ENCODE measurements at places on chromosomes 4 and X.
A peak's percentile ranks its signal among the peaks of the same experiment; 100 is the strongest.

- H3K36me3 ChIP-seq: no peaks in the 10 kb centered on the region
- peaks cover 3% of the 10 kb centered on the region for H3K27me3 ChIP-seq
- no peaks in the 10 kb centered on the region for H3K4me1 ChIP-seq
- no peak overlapping the region for H3K4me3 ChIP-seq
These were observed 36.6 kb downstream of the ADRA2C start for GRCh38 chr4:3802571-3803474.

DNA sequence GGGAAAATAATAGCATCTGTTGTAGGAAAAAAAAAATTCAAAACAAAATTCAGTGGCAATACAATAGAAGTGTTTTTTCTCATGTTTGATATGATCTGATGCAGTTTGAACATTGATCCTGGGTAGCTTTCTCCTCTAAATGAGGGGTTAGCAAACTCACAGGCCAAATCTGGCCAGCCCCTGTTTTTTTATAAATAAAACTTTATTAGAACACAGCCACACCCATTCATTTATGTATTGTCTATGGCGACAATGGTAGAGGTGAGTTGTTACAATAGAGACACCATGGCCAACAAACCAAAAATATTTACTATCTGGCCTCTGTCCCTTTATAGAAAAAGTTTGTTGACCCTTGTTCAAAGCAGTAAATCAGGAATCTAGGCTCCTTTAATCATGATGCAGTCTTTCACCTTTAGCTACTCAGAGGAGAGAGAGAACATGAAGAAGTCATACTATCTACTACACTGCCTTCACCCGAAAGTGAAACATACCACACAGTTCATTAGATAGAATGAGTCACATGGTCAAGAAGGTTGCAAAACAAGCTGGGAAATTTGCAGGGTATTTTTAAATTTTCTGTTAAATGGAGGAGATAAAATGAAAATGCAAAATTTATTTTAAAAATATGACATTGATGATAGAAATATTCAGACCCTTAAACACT, 186.6 kb upstream of the MAOA start:
- peaks cover 3% of the 10 kb centered on the region for H3K4me1 ChIP-seq
- H3K27ac ChIP-seq: no peak overlapping the region
- DNase-seq: no peak
- no peak overlapping the region for H3K4me3 ChIP-seq

- H3K4me3 ChIP-seq: no peak overlapping the region
- DNase-seq: no peak
- H3K27ac ChIP-seq: no peak overlapping the region
- no peaks in the 10 kb centered on the region for H3K36me3 ChIP-seq
- H3K4me1 ChIP-seq: no peaks in the 10 kb centered on the region
These were observed 282.7 kb downstream of the UNC5C start for GRCh38 chr4:95265814-95266740.

- DNase-seq: no peak
- peak overlapping the region; percentile 89 for H3K27ac ChIP-seq
- H3K4me1 ChIP-seq: peaks cover 15% of the 10 kb centered on the region
These were observed 122.8 kb downstream of the DIPK2B start for GRCh38 chrX:45077748-45078424.

DNA sequence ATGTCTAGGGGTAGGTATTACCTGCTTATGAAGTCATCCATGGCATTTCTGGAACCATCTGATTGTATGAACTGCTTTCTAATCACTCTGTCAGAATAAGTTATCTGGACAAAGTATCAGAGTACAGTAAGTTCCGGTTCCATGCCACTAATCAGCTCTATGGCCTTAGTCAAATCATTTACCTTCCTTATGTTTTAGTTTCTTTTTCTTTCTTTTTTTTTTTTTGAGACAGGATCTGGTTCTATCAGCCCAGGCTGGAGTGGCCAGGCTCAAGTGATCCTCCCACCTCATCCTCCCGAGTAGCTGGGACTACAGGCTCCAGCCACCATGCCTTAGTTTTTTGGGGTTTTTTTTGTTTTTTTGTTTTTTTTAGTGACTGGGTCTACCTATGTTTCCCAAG, 11.5 kb downstream of the XIAP start:
- H3K27ac ChIP-seq: no peak overlapping the region
- no peaks in the 10 kb centered on the region for H3K27me3 ChIP-seq
- peaks cover 2% of the 10 kb centered on the region for H3K4me1 ChIP-seq

DNA sequence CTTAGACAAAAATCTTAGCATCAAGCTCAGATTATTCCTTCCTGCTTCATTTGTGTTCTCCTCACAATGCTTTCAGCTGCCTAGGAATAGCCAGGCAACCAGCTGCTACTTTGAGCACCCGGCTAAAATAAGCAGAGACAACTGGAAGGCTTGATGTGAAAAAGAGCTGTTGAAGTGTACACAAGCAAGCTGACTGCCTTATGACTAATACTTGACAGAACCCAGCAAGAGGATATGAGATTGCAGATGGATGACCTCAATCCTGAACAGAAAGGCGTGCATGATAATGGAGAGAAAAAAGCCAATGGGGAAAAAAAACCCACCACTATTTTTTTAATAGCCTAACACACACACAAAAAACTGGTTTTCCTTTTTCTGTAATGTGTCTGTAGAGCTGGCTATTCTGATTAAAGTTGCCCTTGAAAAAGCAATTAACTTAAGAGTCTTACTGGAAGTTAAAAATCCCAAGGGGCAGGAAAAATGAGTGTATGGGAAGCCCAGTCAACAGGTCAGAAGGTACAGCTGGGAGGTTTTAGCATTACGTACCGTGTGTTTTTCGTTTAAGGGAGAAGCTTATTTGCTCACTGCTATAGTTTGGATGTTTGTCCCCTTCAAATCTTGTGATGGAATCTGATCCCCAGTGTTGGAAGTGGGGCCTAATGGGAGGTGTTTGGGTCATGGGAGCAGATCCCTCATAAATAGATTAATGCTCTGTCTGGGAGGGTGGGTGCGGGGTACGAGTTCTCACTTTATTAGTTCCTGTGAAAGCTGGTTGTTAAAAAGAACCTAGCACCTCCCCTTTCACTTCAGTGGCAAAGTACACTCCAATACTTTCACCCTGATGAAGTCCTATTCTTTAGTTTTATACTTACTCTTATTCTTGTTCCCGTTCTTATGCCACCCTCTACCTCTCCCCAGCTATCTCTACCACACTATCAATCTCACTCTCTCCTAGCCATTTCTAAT, 37.1 kb upstream of the HERC6 start:
- no peak for DNase-seq
- no peaks in the 10 kb centered on the region for H3K36me3 ChIP-seq
- no peaks in the 10 kb centered on the region for H3K4me1 ChIP-seq
- H3K4me3 ChIP-seq: no peak overlapping the region

- no peak overlapping the region for H3K27ac ChIP-seq
- peaks cover 12% of the 10 kb centered on the region for H3K4me1 ChIP-seq
- DNase-seq: no peak
- H3K4me3 ChIP-seq: no peak overlapping the region
- H3K36me3 ChIP-seq: no peaks in the 10 kb centered on the region
These were observed 8.8 kb downstream of the DIPK2B start for GRCh38 chrX:45191820-45192409.

DNA sequence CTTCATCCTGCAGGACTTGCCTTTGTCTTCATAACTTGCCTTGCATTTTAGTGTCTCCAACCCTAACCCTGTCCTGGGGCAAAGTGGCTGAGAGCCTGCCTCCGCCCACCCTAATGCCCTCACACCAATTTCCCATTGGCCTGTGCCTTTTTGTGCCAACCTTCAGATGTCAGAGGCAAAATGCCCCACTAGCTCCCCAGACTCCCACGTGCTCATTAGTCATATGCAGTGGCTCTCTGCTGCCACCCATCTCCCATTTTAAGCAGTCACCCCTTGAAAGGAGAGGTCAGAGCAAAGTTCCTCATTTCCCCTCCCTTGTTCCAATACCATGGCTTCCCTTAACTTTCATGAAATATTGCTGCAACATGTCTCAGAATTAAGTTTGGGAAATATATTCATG, 74.8 kb upstream of the PASD1 start:
- no peaks in the 10 kb centered on the region for H3K4me1 ChIP-seq
- H3K27me3 ChIP-seq: no peaks in the 10 kb centered on the region
- DNase-seq: no peak
- H3K27ac ChIP-seq: no peak overlapping the region
- no peaks in the 10 kb centered on the region for H3K36me3 ChIP-seq

- peaks cover 4% of the 10 kb centered on the region for H3K4me1 ChIP-seq
- H3K27me3 ChIP-seq: peaks cover 2% of the 10 kb centered on the region
- H3K36me3 ChIP-seq: no peaks in the 10 kb centered on the region
- H3K27ac ChIP-seq: no peak overlapping the region
- DNase-seq: no peak
These were observed 1577.0 kb upstream of the TENM3 start for GRCh38 chr4:180665994-180666824.

GRCh38 chr4:113610537-113610936, 151.0 kb downstream of the CAMK2D start:
- no peak overlapping the region for H3K4me3 ChIP-seq
- no peak overlapping the region for H3K27ac ChIP-seq
- DNase-seq: no peak

DNA sequence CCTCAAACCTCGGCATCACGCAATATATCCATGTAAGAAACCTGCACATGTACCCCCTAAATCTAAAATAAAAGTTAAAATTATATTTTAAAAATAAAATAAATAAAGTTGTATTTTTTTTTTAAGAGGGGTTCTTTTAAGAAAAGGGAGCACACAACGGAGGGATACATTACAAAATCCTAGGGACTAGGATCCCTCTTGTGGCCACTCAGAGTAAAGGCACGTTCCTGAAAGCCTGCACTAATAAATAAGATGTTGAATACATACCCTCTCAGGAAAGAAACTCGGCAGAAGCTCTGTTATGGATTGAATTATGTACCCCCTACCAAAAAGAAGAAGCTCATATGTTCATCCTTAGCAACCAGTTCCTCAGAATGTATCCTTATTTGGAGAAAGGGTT, 50.9 kb upstream of the PRDX4 start:
- H3K4me1 ChIP-seq: no peaks in the 10 kb centered on the region
- H3K27me3 ChIP-seq: peaks cover 2% of the 10 kb centered on the region
- no peak for DNase-seq
- no peak overlapping the region for H3K4me3 ChIP-seq
- H3K27ac ChIP-seq: no peak overlapping the region
- H3K36me3 ChIP-seq: no peaks in the 10 kb centered on the region

DNA sequence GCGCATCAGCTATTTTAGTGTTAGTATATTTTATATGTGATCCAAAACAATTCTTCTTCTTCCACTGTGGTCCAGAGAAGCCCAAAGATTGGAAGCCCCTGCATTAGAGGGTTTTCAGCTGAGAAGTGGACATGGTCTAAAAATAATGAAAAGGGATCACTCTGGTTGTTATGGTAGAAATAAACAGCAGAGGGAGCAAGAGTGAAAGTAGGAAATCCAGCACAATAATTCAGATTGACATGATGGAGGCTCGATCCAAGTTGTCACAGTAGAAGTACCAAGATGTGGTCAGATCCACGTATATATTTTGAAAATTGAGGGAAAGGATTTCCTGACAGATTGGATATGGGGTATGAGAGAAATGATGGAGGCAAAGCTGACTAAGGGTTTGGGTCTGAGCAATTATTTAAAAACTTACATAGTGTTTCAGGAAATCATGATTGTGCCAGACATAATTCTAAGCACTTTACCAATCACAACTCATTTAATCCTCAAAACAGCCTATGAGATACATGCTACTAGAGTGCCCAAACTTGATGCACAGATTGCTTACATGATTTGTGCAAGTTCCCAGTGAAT, 17.0 kb upstream of the TMEM144 start:
- H3K4me3 ChIP-seq: no peak overlapping the region
- H3K36me3 ChIP-seq: no peaks in the 10 kb centered on the region
- no peak for DNase-seq
- no peak overlapping the region for H3K27ac ChIP-seq
- peaks cover 4% of the 10 kb centered on the region for H3K27me3 ChIP-seq
- peaks cover 1% of the 10 kb centered on the region for H3K4me1 ChIP-seq

GRCh38 chr4:105992641-105993305, 97.5 kb downstream of the NPNT start:
- DNase-seq: no peak
- no peaks in the 10 kb centered on the region for H3K36me3 ChIP-seq
- no peaks in the 10 kb centered on the region for H3K4me1 ChIP-seq
- H3K4me3 ChIP-seq: no peak overlapping the region

- H3K4me1 ChIP-seq: peaks cover 45% of the 10 kb centered on the region
- DNase-seq: peak; percentile 57
- peak overlapping the region; percentile 76 for H3K4me3 ChIP-seq
- no peaks in the 10 kb centered on the region for H3K27me3 ChIP-seq
- H3K36me3 ChIP-seq: peaks cover 12% of the 10 kb centered on the region
These were observed 35.8 kb downstream of the BCOR start for GRCh38 chrX:40061871-40062524.

- H3K4me1 ChIP-seq: no peaks in the 10 kb centered on the region
- H3K4me3 ChIP-seq: no peak overlapping the region
- no peak for DNase-seq
- H3K27ac ChIP-seq: no peak overlapping the region
- no peaks in the 10 kb centered on the region for H3K36me3 ChIP-seq
These were observed 8.8 kb downstream of the ENPEP start for GRCh38 chr4:110484767-110485166.

DNA sequence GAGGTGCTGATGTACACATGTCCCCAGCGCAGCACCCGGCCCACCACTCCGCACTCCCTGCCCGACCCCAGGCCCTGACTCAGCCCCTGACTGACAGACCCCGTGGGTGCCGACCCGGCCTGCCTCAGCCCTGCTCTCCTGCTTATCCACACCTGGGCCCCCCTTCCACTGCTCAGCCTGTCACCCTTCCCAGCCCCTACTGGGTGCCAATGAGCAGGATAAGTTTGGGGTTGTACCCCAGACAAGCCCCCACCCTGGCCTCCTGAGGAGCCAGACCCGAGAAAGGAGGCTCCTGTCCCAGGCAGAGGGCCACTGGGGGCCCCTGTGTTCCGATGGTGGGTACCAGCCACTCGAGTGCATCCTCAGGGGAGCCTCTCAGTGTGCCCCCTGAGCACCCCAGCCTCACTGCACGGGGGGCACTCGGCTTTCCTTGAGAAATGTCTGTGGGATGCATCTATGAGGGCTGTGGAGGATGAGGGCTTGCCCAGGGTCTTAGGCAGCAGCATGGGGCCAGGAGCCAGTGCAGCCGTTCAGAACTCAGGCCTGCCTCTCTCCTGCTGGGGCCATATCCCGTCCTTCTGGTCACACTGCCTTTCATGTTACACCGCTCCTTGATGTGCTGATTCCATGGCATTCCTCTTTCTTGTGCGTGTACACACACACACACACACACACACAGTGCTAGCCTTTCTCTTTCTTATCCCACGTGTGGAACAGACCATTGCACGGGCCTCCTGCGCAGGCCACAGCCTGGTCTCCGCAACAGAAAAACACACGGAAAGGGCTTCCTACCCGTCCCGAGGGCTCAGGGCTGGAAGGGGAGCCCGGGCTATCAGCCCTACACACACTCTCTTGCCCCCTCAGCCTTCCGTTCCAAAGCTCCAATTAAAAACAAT, 220.1 kb upstream of the PSAPL1 start:
- H3K36me3 ChIP-seq: no peaks in the 10 kb centered on the region
- H3K4me3 ChIP-seq: no peak overlapping the region
- no peak for DNase-seq

Data from activated naive CD8-positive, alpha-beta T cell treated with anti-CD3 and anti-CD28 coated beads, Interleukin-2, amount 10 ng/mL, durations not matched to agents 7 days and 5 days (primary cell).